ENCODE measurements at places on chromosomes 1 and 21.

GRCh38 chr1:36154765-36155407 is 1.1 kb upstream of the MAP7D1 start:
- DNase-seq: no peak

DNA sequence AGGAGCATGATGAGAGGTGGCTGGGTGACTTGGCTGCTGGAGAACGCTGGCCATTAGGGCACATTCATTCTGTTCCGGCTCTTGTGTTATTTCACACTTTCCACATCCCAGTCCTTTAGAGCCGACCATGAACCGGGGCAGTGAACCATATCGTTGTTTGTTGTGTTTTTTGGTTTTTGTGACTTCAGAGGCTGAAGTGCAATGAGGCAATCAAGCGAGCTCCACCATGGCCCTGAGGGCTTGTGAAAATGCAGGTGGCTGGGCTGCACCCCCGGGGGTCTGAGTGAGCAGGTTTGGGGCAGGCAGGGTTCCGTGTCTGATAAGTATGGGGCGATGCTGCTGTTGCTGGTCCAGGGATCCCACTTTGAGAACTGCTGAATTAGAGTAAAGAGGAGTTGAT is 23.7 kb downstream of the ABCG1 start:
- DNase-seq: no peak

DNA sequence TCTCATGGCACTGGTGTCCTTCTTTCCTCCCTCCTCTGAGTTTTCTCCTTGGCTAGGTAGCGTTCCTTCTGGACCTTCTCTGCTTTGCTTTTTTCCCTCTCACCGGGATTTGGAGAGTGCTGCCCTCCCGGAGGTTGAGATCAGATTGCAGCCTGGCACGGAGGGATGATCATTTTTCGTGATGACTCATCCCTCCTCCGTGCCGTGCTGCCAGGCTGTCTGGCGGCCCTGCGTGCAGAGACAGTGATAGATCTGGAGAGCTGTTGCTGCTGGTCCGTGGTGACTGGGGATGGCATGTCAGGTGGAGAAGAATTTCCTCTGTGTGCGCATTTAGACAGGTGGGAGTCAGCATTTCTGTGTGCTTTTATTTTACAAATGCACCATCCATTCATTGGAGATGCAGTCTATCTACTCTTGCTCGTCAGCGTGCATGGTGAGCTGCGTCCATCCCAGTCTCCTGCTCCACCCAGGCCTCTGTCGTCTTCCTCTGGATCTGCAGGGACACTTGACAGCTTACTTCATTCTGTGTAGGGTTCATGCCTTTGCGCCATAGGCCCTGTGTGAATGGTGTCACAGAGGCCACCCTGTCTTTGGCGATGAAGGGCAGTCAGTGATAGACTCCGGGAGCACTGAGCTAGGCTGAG is 104.4 kb downstream of the PCBP3 start:
- peak; percentile 35 for DNase-seq

GRCh38 chr1:246364415-246364941 is 142.6 kb downstream of the SMYD3 start:
- no peak for DNase-seq

GRCh38 chr1:23657659-23658275 is 33.8 kb upstream of the RPL11 start:
- no peak for DNase-seq

DNA sequence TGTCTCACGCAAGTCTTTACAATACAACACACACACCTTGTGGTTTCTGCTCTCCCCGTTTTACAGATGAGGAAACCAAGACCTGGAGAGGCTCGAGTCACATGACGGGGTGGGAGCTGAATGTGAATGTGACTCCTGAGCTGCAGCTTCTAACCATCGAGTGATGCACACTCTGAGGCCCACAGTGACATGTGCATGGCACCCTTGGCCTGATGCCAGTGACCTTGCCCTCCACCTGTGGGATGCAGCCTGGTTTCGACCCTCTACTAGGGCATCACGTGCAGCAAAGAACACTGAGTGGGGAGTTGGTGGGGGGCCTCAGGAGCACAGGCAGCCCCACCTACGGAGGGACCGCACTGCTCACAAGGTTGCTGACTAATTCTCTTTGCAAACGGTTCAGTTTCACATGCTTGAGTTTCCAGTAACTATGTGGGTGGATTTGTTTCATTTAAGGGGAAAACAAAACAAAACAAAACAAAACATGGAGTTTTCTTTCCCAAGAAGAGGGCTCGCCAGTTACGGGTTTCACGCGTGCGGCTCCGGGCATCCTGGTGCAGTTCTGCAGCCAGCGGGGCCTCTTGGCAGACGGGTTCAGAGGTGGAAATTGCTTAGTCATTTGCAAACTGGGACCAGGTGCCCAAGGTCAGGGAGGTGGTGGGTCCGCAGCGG is 22.9 kb downstream of the SPSB1 start:
- DNase-seq: no peak

DNA sequence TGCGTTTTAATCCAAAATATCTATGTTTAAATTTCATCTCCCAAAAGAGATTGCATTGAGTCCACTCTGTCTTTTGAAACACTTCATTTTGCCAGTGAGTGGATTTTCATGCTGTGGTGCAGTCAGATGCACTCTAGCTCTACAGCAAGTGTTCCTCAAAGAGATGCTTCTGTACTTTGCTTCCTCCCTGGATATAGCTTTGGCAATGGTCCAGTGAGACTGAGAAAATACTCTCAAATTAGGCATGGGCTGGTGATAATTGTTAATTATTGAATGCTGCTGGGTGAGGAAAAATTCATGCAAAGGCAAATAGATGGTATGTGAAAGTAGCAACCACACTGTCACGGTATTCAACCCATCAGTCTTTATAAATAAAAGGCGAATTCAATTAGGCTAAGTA is 396.9 kb downstream of the ADGRL2 start:
- no peak for DNase-seq

DNA sequence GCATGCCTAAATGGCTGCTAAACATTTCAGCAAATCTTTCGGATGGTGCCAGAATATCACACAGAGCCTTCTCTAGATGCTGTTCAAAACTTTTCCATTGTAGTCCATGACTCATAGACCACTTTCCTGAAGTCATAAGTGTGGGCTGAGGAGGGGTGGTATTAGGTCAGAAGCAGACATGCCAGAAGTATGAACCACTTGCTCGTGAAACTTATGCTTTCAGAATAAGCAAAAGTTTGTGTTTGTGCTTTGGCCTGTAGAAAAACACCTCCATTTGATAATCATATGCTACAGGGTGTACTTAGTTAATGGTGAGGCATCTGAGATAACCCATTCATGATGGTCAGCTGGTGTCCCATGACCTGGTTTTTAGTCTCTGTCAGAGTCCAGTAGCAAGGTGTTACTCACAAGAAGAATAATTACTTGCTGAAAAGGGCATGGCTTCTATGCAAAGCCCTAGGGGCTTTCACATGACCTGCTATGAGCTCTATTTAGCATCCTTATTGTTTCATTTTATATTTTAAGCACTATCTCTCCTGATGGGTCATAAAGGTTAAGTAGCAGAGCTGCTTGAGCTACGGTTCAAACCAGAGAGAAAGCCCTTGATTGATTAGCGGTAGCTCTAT is 183.1 kb upstream of the IVNS1ABP start:
- no peak for DNase-seq

DNA sequence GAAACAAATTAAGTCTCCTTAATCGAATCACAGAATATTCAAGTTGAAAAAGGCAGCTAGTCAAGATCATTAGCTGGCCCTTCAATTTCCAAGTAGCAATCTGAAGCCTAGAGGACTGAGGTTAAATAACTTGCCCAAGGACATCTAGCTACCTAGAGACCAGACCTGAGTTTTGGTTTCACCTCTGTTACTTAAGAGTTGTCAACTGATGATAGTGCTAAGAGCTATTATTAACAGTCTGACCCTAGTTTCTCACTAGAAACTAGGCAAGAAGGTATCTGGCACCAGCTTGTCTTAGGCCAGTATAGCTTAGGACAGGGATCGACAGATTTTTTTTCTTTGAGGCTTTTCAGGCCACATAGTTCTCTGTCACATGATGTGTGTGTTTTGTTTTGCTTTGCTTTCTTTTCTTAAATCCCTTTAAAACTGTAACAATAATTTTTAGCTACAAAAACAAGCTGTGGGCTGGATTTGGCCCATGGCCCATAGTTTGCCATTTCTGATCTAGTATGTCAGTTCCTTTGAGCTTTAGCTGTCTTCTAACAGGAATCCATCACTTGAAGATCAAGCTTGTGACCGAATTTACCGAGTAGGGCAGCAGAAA is 23.2 kb downstream of the TRIM45 start:
- no peak for DNase-seq

DNA sequence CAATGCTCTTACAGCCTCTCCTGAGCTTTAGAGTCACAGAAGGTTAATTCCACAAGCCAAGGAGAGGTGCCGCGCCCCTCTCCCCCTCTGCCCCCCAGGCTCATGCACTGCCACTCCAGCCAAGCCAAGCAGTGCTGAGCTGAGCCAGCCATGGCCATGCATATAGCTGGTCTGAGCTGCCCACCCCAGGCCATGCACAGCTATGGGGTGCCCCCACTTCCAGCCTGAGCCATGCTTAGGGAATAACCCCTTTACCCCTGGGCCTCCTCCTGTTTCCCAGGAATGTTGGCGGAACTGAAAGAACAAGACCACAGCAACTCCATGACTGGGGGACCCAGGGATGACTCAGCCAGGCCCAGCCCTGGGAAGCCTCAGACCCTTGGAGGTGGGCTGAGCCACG is 34.0 kb upstream of the MAGOH start:
- no peak for DNase-seq

All from anterior cingulate cortex (tissue), 58 donors.